ENCODE measurements at places on chromosomes 5 and 9.

DNA sequence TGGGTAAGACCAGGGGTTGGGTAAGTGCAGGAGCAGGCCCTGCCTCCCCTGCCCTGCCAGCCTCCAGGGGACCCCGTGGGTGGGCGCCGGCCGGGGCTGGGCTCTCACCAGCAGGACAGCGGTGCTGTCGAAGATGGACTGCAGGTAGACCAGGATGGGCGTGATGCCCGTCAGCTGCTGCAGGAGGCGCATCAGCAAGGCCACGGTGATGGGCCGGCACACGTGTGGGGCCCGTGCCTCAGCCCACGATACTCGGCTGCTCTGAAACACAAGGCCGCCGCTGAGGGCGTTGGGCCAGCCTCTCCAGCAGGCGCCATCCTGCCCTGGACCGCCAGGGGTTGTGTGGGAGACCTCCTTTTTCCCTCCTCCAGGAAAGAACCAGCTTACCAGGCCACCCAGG lies 4.0 kb downstream of the SLC2A6 start:
- no peak for DNase-seq

GRCh38 chr9:116924462-116925110 lies 237.5 kb downstream of the TRIM32 start:
- no peak for DNase-seq

DNA sequence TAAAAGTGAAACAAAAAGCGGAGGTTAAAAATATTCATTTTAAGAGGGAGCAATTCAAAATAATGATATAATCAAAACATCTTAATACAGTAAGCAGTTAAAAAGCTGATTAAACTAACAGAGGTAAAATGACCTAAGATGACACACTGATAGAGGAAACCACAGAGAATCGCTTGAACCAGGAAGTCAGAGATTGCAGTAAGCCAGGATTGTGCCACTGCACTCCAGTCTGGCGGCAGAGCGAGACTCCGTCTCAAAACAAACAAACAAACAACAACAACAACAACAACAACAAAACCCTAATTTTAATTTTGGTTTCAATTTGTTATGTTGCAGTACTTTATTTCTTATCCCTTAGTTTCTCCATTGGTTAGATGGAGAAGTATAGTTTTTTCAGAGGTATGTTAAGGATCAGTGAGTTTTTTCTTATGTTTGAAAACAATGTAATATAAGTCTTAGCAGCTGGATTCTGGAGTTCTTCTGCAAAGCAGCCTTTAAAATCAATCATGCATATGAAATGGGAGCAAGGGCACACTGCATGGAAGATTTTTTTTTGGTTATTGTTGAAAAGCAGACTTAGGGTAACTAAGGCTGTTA lies 58.5 kb downstream of the MLANA start:
- peak; percentile 13 for DNase-seq

DNA sequence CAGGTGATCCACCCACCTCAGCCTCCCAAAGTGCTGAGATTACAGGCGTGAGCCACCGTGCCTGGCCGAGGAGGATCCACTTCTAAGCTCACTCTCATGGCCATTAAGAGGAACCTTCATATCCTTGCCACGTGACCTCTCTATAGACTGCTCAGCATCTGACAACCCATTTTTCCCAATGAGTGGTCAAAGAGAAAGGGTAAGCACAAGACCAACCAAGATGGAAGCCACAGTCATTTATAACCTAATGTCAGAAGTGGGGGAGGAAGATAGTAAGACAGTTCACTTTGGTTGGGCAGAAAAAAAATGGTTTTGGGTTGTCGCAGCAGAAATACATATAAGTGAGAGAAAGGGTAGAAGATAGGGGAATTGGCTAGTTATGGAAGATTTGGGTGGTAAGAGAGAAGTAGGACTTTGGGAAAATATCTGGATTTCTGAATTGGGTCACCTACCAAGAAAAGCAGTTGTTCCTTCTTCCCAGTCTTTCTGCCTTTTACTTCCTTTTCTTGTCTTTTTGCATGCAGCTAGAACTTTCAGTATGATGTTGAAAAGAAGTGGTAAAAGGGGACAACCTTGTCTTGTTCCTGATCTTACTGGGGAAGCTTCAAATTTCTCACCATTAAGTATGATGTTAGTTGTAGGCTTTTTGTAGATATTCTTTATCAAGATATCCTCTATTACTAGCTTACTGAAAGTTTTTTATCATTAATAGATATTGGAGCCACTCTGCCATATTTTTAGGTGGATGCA lies 15.6 kb downstream of the SNX2 start:
- DNase-seq, result no peak

DNA sequence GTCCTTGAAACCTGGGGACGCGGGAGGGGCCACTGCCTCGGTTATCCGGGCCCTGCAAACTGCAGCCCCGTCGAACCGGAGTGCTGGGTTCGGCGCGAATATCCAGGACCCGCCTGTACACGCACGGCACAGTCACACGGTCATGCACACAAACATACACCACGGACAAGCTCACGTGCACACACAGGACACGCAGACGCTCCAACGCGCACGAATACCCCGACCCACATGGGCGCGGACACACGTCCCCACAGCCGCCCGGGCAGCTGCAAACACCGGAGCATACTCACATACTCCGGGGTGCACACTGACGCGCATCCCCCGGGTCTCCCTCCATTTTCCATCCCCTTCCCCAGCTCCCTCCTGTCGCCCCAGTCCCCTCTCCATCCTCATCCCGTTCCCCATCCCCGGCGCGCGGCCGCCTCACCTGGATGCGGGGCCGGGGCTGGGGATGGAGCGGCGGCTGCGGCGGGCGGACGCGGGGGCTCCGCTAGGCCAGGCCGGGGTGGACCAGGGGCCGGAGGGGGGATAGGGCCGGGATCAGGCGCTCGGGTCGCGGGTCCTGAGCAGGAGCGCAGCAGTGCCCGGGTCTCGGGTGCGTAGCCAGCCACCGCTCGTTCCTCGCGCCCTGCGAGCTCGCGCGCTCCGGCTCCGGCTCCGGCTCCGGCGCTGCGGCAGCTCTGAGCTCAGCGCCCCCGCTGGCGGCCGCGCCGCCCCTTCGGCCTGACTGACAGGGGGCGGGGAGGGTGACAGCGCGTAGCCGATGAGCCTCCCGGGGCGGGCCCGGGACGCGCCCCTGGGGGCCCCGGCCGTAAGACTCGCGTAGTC lies at the start of the genes EIF4E1B and SNCB:
TSS of gene EIF4E1B (plus strand) at position 823 of the 828 bp plus-strand sequence. CDS start 12,113 bp downstream, outside the sequence.
TSS of gene SNCB (minus strand) at position 682 of the 828 bp plus-strand sequence. CDS start 880 bp downstream, outside the sequence.
- DNase-seq, result peak; percentile 80

GRCh38 chr5:91011029-91011428 lies 372.1 kb downstream of the ARRDC3 start:
- DNase-seq, result no peak

- DNase-seq, result no peak
These were observed 40.5 kb upstream of the LPCAT1 start for GRCh38 chr5:1564182-1564748.

- no peak for DNase-seq
These were observed 45.6 kb upstream of the INSYN2B start for GRCh38 chr5:170025853-170026252.

DNA sequence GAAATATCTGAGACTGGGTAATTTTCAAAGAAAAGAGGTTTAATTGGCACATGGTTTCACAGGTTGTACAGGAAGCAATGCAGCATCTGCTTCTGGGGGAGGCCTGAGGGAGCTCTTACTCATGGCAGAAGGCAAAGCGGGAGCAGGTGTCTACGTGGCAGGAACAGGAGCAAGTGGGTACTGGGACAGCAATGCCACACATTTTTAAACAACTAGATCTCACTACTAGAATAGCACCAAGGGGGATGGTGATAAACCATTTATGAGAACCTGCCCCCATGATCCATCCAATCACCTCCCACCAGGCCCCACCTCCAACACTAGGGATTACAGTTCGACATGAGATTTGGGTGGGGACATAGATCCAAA lies 47.6 kb upstream of the HOMER1 start:
- DNase-seq, result no peak

DNA sequence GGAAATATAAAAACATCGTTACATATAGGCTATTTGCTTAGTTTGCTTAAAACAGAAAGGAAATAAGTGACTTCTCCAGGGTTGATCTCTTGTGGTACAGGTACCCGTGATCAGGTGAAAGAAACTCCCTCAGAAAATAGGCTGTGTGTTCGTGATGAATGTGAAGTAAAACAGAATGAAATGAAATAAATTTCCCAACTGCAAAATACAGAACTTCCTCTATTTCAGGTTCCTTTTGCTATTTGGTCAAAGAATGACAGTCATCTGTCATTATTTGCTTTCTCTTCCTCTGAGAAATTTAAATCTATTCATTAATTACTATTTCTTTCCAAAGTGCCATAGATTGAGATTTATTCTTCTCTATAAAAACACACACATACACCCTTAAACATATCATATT lies 408.1 kb downstream of the FAM170A start:
- no peak for DNase-seq

DNA sequence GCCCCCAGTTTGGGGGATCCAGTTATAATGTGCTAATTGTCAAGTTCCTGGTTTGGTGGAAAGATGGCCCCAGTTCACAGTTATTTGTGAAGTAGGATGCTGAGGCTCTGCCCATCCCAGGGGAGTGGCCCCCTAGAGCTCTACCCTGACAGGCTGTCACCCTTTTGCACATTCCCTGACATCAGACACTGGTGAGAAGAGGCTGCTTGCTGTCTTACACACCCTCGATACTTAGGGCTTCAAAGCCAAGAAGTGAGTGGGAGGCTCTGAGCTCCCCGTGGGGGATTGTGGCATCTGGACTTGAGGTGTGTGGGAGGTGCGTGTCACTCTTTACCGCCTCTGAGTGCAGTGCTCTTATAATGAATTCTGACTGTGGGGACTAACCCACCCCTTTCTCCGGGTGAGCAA lies 168.5 kb downstream of the DOCK2 start:
- DNase-seq, result no peak

GRCh38 chr9:82105729-82106128 lies 117.2 kb downstream of the SPATA31D1 start:
- no peak for DNase-seq

DNA sequence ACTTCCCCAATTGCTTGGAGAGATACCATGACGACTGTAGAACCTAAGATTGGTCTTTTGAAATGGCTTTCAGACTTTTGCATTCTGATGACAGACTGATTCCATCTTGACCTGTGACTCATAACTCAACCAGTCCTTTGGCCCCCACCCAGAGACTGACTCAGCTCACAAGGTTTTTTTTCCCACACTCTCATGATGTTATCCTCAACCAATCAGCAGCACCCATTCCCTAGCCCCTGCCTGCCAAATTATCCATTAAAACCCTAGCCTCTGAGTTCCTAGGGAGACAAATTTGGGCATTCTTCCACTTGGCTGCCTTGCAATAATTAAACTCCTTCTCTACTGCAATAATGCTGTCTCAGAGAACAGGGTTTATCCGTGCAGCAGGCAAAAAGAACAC lies 1263.3 kb upstream of the CDH9 start:
- peak; percentile 89 for DNase-seq

DNA sequence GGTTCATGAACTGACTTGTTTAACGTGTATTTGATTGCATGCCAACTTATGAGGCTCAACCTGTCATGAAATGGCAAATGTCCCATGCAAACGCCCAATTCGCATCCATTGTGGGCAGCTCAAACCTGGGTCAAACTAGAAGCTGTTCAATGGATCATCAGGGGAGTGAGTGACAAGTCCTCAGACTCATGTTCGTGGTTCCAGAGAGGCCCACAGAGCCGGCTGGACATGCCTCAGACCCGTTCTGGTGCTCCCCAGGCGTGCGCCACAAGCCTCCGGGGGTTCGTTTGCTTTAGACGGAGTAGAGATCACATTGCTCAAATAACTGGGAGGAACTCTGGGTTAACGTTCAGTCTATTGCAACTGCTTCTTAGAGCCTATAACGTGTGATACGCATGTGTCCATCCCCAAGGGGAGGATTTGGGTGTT lies 15.0 kb downstream of the GFI1B start:
- DNase-seq, result no peak

DNA sequence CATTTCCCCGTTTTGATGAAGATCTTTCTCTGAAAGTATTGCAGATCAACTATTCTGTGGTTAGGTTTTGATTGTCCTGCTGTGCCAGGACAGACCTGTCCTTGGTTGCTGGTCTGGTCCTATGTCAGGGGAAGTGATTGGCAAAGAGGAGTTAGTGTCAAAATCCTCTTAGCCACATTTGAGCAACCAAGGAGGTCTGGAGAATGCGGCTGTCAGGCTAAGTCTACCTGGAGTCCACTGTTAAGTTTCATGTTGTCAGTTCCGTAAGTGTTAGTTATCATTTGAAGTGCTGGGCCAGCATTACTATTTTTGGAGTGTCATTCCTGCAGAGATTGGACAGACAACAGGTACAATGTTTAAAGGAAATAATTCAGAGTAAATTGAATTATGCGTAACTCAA lies 62.3 kb downstream of the UBE2QL1 start:
- DNase-seq, result peak; percentile 55

DNA sequence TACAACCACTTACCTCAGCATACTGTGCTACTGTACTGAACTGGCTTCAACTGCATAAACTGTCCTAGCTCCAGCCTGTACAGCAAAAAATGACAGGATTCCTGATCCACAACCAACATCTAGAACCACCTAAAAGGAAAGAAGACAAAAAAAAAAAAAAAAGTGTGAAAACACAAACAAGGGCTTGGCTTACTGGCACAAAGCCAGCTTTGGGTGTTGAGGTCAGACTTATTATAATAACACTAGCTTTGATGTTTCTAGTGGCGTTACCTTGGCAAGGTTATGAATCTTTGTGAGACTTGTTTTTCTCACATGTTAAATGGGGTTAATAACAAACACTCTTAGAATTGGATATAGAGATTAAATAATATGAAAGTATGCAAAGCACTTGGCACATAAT lies 148.5 kb upstream of the PUM3 start:
- no peak for DNase-seq

GRCh38 chr5:52776116-52776515 lies 11.6 kb upstream of the ITGA1 start:
- no peak for DNase-seq

DNA sequence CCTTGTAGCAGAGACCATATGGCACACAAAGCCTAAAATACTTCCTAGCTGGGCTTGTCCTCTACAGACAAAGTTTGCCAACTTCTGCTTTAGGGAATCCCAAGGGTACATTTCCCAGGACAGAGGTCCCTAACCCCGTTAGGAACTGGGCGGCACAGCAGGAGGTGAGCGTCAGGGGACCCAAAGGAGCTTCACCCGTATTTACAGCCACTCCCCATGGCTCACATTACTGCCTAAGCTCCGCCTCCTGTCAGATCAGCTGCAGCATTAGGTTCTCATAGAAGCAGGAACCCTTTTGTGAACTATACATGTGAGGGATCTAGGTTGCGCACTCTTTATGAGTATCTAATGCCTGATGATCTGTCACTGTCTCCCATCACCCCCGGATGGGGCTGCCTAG lies 88.5 kb upstream of the TRPM3 start:
- DNase-seq, result no peak

- DNase-seq, result peak; percentile 55
These were observed 207.9 kb downstream of the CNTLN start for GRCh38 chr9:17342696-17343095.

DNA sequence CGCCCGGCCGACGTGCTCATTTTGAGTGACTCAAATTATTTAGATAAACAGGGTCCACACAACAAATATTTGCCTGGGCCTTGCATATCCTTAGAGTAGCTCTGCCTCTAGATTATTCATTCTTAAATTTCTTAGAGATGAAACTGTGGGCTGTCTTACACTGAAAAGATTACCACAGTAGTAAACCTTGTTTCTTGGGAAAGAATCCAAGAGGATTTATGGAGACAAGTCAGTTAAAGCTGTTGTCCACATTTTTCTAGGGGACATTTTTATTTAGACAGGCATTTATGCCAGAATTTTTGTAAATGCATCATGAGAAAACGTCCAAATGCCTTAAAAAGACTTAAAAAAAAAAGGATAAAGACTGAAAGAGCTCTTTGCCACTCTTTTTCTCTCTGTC lies 32.6 kb upstream of the RANBP3L start:
- DNase-seq, result no peak

GRCh38 chr9:34623374-34624235 lies 3.3 kb upstream of the DCTN3 start:
- no peak for DNase-seq

All from cardiac muscle cell (in vitro differentiated cells and primary cell).